Calu3 (cell line): ENCODE measurements at places on chromosomes 11 and 22.

DNA sequence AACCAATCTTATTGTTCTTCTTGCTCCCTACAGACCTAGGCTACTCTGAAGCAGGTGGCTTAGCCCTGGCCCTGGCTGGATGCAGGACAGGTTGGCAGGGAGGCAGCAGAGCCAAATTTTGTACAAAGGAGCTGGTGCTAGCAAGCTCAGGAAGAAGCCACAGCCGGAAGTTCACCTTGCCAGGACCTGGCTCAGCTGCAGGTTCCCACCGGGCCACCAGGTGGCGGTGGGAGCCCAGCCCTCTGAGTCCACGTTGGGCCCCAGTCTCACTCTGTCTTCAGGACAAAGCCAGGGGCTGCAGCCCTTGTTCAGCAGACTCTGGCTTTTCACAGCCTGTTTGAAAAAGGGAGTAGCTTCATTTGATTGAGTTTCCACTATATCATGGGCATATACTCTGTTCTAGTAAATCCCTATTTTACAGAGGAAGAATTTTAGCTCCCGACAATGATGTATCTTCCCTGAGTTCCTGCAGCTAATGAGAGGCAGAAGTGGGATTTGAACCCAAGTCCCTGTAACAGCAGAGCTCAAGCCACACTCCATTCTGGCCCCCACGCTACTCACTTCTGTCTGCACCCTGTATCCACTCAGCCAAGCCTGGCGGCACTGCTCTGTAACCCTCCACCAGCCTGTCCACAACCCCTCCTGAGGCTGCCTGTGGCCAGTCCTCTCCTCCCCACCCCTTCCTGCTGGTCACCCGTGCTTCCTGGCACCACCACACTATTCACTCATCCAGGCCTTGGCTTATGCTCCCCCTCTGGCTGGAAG is 3.3 kb downstream of the TKFC start:
- peak; percentile 90 for DNase-seq

DNA sequence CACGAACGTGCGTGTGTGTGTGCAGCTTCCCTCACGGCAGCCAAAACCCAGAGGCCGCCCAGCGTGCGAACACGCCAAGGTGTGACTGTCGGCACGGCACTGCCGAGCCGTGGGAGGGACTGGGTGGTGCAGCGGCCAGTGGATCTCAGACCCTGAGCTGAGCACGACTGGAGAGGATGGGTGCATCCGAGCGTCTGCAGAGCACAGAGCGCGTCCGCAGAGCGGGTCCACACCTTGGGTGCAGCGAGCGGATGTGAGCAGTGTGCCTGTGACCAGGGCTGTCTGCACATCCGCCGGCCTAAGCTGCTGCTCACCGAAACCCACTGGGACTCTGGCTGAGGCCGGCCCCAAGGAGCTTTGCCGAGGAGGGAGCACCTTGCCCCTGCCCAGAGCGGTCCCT is 22.7 kb downstream of the PTDSS2 start:
- no peak for DNase-seq

DNA sequence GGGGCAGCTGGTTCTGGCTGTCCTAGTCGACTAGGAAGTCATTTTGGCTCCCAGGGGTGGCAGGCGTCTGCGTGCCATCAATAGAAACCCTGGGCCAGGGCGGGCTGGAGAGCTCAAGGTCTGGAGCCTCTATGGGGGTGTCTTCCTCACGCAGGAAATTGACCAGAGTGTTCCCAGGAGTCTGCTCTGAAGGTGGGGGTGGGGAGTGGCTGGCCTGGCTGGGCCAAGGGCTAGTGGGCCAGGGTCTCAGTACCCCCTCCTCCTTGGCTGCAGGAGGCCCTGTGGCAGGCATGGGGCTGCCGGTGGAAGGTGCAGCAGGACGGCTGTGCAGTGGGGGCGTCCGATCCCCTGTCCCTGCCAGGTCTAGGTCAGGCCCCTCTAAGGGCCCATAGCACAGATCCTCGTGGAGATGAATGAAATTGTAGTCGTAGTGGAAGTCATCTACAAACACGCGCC is 64.6 kb downstream of the ARFGAP3 start:
- no peak for DNase-seq

DNA sequence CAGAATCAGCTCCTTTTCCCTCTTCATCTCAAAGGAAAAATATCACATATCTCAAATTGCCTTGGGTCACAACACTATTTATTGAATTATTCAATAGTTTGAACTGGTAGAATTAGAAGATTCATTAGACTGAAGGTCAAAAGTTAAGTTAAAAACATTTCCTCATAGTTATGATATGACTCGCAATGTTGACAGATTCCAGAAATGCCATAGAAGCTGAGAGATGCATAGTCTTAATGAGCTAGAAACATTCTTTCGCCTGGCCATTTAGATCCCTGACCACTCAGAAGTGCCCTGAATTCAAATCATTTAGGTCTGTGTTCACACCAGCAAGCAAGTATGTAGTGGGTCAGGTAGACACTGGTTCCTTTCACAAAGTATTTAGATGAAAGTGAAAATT is 44.4 kb downstream of the FAT3 start:
- DNase-seq: peak; percentile 6

DNA sequence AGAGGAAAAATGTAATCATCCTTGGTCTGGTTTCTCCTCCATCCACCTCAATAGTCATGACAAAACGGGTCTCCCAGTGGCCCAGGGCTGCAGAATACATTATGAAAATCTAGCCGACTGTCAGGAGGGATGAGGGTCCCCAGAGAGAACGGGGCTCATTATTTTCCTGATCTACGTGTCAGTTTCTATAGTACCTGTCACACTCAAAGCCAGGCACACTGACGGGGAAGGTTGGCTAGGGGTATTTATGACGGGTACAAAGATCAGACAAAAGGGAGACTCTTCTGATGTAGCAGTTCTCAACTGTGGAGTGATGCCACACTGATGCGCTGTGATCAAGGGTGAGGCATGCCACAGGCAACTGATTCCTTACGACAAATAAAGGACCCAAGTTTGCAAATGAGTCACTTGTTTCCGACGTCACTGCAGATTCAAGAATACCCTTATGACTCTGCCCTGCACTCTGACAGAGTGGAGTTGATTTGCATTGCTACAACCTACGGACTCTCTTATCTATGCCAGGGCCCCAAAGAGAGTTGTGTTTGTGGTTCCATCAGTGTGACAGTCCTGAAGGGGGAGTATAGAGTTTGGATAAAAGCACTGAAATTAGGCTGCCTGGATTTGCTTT is 188.2 kb upstream of the TBCEL start:
- DNase-seq: no peak

GRCh38 chr11:69940246-69940610 is 121.0 kb upstream of the FGF3 start:
- DNase-seq: no peak

- no peak for DNase-seq
These were observed 28.0 kb upstream of the FCHSD2 start for GRCh38 chr11:73170140-73170539.

DNA sequence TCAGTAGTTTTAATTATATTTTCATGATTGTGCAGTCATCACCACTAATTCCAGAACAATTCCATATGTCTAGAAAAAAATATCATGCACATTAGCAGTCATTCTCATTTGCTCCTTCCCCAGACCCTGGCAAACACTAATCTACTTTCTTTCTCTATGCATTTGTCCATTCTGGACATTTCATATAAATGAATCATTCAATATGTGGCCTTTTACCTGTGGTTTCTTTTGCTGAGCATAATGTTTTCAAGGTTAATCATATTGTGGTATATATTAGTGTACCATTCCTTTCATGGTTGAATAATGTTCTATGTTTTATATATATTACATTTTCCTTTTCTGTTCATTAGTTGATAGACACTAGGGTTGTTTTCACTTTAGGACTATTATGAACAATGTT is 811.1 kb upstream of the RAG2 start:
- DNase-seq: no peak

GRCh38 chr11:28464252-28464867 is 356.2 kb downstream of the METTL15 start:
- DNase-seq: no peak

DNA sequence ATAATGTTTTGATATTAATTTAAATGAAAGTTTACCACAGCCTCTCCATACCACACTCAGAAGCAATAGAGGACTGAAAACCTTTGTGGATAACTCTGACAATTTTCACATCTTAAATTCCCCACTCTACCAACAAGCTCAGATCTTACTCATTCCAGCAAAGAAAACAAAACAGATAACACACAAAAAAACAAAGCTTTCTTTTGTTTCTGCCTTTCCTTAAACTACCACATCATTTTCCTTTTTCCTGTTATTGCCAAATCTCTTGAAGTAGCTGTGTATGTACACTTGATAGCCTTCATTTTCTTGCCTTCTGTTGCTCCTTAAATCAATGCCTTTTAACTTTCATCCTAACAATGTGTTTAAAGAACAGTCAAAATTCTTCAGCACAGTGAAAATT is 484.9 kb downstream of the NTM start:
- no peak for DNase-seq

- peak; percentile 89 for DNase-seq
These were observed 17.5 kb upstream of the TXNRD2 start for GRCh38 chr22:19959043-19959586.

- DNase-seq: no peak
These were observed 2.2 kb downstream of the ZNF143 start for GRCh38 chr11:9462806-9463537.

GRCh38 chr22:24414523-24414922 is 12.9 kb upstream of the ADORA2A start:
- no peak for DNase-seq

DNA sequence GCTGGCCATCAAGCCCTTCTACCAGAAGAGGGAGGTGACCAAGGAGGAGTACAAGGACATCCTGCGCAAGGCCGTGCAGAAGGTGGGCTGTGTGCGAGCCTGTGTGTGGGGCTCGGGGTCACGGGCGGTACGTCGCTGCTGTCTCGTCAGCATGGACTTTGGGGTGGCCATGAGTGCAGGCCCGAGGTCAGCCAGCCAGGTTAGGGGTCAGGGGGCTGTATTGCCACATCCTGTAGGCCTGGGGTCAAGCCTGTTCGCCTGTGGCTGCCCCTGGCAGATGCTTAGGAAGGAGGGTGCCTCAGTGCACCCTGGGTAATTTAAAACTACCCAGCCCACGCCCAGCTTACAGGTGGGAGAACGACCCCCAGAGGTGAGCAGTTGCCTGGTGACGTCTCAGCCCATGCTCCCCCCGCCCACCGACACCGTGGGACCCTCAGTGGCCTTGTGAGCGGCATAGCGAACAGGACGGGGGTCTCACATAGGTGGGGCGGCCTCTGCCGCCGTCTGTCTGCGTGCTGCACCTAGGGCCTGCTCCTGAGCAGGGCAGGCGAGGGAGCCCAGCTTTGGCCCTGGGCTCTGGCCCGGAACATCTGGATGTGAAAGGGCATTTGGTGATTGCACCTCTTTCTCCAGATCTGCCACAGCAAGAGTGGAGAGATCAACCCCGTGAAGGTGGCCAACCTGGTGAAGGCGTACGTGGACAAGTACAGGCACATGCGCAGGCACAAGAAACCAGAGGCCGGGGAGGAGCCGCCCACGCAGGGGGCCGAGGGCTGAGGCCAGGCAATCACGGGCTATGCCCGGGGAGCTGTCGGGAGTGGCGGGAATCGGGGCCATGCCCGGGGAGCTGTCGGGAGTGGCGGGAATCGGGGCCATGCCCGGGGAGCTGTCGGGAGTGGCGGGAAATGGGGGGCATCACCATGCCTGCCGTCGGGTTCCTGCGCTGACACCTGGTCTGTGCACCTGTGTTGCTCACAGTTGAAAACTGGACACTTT is 4.5 kb downstream of the IRF7 start:
- no peak for DNase-seq
